ENCODE measurements at places on chromosomes 5 and 9. TPM values are rescaled to one million over a fixed set of nuclear protein-coding genes. Genes with fewer than 3 reads are reported as not detected.

The REEP2 gene
- 5.3 TPM for total RNA-seq

The FOXD4L5 gene
- total RNA-seq = not detected

The SVEP1 gene
- 1.6 TPM for total RNA-seq

The F2RL1 gene
- total RNA-seq = 281 TPM

The GRM6 gene
- total RNA-seq = not detected

The PLAC8L1 gene
- not detected for total RNA-seq

The DBH gene
- not detected for total RNA-seq

Data from A549 treated with RU486 at 1 μM for 4 hours (cell line).